ENCODE measurements at places on chromosomes 4 and X. TPM values are rescaled to one million over a fixed set of nuclear protein-coding genes. Genes with fewer than 3 reads are reported as not detected.

POLA1 gene
- 44.0 TPM for total RNA-seq

- no peak for DNase-seq
Measured at GRCh38 chr4:111228396-111228795, 605.5 kb upstream of the PITX2 start.

DNA sequence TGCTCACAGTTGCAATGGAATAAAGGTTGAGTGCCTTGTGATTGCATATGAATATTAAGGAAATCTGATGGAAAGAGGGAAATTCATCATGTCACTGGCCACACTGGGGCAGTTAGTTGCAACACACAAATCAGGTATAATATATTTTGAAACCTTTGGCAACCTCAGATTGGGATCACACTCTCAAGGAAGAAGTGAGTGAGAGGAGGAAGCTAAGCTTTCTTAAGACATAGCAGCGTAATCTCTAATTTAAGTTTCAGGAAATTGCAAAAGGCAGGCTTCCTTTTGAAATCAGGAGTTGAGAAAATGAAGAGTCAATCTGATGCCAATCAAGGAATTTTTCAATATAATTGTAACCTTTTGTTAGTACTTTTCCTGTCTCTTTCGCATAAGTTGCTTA, 12.3 kb upstream of the CLTRN start:
- DNase-seq, result no peak

GRCh38 chr4:8862334-8862733, 9.3 kb downstream of the HMX1 start:
- DNase-seq, result no peak

DNA sequence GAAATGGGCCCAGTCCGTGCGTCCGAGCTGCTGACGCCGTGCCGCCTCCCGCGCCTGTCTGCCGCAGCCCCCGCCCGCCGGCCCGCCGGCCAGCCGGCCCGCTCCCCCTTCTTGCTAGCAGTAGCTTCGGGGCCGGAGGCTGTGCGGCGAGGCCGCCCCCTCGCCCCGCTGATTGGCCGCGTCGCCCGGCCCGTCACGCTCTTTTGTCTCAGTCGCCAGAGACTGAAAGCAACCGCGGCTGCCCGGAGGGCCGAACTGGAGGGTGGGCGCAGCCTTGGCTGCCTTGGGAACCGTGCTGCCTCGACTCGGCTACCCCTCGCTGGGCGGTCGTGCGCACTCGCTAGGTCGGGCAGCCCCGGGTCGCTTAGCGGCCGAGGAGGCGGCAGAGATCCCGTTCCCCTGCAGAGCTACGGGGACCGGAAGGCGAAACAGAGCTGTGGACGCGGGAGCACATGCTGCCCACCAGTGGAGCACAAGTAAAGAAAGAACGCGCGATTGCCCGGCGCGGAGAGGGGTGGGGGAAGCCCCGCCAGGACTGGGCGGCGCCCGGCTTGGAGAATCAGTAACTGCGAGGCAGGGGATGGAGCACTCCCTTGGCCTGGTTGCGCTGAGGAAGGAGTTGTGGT, at the start of gene ZCCHC18:
TSS of gene ZCCHC18 (plus strand) at position 198 of the 626 bp plus-strand sequence. CDS start 1,589 bp downstream, outside the sequence.
- peak; percentile 62 for DNase-seq

- DNase-seq, result no peak
Measured at GRCh38 chrX:16578218-16578617, 71.7 kb upstream of the S100G start.

BANK1 gene
- under 0.01 TPM for total RNA-seq

DNA sequence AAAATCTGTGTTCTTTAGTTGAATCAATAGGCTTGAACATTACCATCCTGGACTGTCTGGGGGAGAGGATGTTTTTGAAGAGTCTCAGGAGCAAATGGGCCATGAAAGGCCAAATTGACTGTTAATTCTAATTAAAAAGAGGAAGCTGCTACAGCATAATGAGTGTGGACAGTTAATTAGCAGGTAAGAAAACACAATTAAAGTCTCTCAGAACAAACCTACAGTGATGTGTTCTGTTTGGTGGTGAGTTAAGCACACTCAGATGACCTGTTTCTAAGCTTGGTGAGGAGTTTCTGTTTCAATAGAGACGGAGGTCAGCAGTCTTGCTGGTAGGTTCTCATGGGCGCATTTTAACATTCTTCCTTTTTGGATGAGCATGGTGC, 68.1 kb downstream of the DRD5 start:
- no peak for DNase-seq

DNA sequence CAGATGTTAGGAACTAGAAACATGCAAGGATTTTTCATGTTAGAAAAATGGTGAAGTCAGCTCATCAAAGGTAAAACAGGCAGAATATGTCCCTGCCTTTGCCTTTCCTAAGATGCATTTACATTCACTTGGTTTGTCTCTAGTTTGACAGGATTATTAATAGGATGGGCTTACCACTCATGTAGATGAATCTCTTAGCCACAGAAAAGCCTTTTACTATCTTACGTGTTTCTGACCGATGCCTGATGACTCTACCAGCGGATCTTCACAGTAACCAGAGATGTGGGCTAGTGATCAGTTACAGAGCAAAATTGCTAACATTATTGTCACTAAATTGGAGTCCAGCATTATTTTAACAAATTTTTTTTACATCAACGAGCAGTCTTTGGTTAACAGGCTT, 187.6 kb downstream of the MAML3 start:
- no peak for DNase-seq

DNA sequence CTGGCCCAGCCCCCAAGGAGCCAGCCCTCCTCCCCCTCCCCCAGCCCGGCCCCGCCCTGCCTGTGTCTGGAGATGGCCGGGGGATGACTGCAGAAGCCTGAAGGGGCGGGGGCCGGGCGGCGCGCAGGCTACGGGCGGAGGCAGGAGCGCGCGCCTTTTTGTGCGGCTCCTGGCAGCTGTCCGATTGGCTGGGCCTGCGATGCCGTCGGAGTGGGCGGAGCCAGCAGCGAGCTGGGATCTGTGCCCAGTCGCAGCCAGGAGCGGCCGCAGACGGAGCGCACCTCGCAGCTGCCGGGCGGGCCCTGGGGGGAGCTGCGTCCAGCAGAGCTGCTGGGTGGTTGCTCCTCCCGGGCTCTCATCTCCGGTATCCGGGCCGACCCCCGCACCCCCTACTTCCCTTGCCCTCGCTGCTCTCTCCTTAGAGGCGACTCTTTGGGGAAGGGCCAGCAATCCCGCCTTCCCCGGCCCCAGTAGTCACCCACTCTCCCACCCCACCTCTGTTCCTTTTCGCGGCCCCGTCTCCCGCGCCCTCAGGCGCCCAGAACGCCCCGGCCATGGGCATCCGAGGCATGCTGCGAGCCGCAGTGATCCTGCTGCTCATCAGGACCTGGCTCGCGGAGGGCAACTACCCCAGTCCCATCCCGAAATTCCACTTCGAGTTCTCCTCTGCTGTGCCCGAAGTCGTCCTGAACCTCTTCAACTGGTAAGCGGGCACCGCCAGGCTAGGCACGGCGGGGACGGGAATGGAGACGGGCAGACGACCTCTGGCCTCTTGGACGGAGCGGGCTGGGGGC, at the start of gene GABRQ:
TSS of gene GABRQ (plus strand) at position 247 of the 794 bp plus-strand sequence. CDS start at position 555, 308 bp downstream.
- DNase-seq, result no peak

DNA sequence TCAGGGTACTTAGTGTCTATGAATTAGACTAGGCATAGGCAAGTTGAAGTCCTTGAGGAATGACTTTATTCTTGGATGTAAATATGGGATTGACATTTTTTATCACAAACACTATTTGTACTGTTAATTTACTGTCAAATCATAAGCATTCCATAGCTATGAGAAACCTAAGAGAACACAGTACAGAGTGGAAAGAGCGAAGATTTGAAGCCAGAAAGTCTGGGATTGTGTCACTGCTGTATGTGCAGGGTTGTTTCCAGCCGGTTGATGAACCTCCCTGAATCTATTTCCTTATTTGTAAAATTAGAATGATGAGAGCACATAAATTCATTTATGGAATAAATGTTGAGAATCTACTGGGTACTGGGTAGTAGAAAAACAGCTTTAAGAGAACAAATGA, 14.4 kb upstream of the KLHL5 start:
- DNase-seq, result no peak

ABCG2 gene
- total RNA-seq, result 21.6 TPM

- DNase-seq, result no peak
Measured at GRCh38 chrX:154313147-154313546, 17.6 kb downstream of the TKTL1 start.

CYLC1 gene
- total RNA-seq, result under 0.01 TPM

MAGEA9B gene
- not detected for total RNA-seq

- no peak for DNase-seq
Measured at GRCh38 chr4:44025376-44026020, 423.1 kb downstream of the KCTD8 start.

- DNase-seq, result no peak
Measured at GRCh38 chr4:108433832-108434231, 186.5 kb upstream of the RPL34 start.

DNA sequence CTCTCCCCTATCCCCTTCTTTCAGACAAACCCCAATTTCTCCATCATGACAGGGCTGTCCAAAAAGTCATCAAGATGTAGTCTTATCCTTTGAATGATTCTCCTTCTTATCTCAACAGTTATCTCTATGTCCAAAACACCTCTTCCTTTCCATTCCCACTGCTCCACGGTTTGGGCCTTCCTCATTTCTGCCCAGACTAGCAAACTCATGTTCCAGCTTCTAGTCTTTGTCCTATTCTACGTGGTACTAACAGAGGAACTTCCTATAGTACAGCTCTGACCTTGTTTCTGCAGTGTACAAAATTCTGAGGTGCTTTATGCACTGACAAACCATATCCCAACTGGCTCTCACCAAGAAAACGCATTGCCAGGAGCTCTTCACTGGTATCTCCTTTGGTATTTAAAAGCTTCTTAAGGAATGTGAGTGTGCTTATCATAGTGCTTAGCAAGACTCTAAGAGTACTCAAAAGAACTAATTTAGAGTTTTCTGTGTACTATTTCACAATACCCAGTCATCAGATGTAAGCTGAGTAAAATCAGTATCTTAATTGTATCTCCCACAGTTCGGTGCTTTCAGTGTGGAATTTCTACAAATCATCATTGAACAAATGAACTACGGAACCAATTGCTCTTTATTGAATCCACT, 65.5 kb downstream of the MAML3 start:
- DNase-seq, result no peak

DNA sequence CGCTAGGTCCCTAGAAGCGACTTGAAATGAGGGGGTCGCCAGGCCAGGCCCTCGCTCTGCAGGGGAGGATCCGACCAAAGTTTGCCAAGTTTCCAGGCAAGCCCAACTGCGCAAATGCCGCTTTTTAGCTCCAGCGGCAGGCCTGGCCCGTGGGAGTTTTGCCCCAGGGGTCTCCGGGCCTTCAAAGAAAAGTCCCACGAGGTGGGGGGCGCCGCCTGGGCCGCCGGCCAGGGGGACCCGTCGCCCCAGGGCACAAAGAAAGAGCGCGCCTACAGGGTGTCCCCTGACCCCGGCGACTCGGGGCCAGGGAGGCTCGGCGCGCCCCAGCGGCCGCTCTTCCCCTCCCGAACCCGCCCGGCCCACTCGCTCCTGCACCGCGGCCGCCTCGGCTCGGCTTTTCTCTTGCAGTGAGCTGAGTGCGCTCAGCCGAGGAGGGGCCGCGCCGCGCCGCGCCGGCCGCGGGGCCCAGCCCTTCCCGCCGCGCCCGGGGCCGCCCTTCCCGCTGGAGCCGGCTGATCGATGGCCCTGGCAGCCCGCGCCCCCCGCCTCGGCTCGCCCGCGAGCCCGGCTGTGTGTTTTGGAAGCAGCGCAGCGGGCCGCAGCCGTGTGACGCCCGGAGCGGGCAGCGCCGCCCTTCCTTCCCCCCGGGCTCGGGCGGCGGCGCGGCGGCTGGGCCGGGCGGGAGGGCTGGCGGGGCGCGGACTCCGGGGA, 754 bp upstream of the KLF3 start:
- no peak for DNase-seq

DNA sequence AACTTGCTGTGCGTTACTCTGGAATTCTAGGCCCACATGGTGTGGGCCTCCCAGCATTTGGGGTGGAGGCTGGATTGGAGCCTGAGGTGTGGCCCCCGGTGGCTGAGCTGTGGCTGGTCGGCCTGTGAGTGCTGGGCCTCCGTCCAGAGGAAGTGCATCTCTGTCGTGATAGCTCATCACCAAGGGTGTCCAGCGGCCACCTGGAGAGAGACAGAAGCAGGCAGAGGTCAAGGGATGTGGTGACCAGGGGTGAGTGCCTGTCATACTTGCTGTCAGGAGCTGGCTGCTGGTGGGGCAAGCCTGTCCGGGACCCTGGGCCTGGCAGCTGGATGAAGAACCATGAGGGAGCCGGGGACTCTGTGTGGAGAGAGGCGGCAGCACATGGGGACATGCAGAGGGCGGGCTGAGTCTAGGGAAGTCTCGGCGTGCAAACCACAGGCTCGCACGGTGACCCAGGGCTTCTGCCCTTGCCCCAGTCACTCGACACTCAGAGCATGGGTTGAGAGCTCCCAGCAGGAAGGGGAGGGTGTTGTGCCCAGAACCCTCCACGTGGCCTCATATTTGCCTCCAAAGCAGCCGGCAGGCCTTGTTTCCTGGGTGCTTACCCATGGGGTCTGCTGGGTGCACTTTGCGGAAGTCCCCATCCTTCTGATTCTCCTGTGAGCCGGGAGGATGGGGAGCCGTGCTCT, 6.2 kb downstream of the SORCS2 start:
- DNase-seq, result no peak

GRCh38 chr4:162115333-162115732, 48.5 kb downstream of the FSTL5 start:
- no peak for DNase-seq

DNA sequence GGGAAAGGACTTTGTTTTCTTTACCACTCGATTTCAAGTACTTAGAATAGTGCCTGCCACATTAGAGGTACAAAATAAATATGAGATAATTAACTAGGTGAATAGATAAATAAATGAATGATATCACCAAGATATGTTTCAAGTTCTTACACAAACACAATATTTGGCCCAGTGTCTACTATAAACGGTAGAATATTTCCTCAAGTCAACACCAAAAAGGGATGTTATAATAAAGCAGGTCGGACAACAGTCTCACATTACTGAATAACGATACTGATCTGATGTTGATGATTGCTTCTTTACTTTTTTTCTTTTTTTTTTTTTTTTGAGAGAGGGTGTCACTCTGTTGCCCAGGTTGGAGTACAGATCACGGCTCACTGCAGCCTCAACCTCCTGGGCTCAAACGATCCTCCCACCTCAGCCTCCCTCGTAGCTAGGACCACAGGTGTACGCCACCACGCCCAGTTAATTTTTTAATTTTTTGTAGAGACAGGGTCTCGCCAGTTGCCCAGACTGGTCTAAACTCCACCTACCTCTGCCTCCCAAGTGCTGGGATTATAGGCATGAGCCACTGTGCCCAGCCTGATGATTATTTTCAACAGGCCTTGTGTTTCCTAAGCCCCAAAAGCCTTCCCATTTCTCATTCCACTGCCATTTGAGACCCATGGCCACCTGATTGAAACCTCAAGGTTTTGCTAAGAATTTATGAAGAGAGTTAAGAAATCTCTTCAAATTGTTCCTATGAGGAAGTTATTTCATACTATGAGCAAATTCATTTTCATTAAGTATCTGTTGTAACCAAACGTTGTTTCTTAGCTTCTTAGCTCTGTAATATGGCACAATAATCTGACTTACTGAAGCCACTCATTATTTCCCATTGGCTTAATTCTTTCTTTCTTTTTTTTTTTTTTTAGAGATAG, 2.3 kb downstream of the MANBA start:
- DNase-seq, result no peak

GABRG1 gene
- total RNA-seq, result 30.2 TPM

PITX2 gene
- not detected for total RNA-seq

GRCh38 chr4:23999714-24000469, 110.0 kb upstream of the PPARGC1A start:
- DNase-seq, result no peak

GRCh38 chrX:84153538-84153937, 34.5 kb downstream of the RPS6KA6 start:
- DNase-seq, result no peak

PARM1 gene
- 7.3 TPM for total RNA-seq

All from frontal cortex (tissue), 4 donors.